NCI-H2081 (cell line): ENCODE measurements at places on chromosomes 6 and 20.

DNA sequence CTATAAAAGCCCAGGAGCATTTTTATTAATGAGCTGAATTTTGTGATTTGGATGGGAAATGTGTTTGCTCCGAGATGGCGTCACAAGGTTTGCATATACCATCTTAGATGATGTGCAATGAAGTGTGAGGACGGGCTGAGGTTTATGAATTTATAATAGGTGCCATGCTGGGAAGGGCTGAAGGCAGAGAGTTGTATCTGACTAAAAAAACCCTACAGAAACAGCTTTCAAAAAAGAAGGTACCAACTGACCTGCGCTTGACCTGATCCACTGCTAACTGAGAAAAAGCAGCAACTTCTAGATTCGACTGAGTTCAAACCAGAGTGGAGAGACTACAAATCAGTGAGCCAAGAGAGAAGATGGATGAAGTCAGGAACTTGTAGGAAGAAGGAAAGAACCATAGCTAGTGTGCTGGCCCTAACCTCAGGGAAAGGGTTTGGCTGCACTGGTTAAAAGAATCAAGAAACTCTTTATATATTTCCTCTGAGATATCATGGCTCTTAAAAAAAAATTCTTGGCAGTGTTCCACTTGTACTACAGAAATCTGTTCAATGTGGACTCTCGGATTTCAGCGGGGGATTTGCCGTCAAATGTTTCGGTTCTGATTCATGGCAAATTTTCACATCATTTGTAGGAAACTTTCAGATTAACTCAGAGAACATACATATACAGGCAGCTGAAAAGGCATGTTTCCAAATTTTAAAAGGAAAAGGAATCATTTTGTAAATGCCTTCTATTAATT is 56.5 kb upstream of the HDGFL1 start:
- no peak for DNase-seq

DNA sequence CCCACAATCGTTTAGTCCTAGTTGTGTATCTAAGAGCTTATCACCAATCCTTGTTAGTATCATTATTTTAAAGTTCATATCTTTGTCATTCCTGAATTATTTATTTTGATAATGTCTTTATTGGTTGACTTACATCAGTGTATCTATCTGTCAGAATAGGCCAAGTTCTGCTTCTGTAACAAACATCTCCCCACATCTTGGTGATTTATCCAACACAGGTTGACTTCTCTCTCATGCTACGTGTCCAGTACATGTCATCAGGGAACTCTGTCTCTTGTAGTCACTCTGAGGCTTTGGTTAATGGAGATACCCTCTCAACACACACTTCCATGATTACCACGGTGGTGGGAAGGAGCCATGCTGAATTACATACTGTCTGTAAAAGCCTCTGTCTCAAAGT is 38.4 kb downstream of the BANF2 start:
- DNase-seq, result no peak

DNA sequence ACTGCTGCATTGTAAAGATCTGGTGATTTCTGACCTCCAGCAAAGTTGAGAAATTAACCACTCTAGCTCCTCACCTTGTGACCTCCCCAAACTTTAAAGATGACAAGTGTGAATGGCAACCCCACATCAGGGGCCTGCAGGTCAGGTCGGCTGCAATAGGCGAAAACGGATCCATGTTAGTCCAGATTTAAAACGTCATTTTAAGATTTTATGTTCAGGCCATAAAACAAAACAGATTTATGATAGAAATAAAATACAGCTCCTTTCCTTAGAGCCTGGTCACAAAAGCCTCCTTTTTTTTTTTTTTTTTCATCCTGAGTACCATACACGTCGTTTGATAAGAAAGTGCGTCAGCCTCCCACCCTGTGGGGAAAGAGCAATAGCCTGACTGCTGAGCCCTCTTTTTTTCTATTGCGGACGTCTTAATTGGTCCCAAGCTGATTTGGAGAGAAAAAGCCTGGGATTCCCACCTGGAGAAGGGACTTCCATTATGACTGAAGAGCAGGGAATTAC is 519.2 kb upstream of the NOX3 start:
- no peak for DNase-seq

- DNase-seq, result no peak
These were observed 93.7 kb downstream of the MYO6 start for GRCh38 chr6:75842732-75843131.

GRCh38 chr6:169800668-169801395 is 49.4 kb downstream of the ERMARD start:
- DNase-seq, result peak; percentile 23

DNA sequence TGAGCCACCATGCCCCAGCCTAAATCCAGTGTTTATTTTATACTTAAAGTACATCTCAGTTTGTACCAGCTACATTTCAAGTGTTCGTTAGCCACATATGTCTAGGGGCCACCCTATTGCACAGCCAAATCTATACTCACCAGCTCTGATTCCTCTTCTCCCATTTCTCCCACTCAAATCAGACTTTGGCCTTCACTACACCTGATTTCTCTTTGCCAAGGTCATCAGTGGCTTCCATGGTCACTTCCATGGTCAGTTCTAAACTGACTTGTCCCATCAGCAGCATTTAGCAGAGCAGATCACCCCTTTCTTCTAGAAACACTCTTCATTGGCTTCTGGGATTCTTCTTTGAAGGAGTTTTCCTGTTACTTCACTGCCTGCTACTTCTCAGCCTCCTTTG is 14.1 kb downstream of the GHRH start:
- no peak for DNase-seq

DNA sequence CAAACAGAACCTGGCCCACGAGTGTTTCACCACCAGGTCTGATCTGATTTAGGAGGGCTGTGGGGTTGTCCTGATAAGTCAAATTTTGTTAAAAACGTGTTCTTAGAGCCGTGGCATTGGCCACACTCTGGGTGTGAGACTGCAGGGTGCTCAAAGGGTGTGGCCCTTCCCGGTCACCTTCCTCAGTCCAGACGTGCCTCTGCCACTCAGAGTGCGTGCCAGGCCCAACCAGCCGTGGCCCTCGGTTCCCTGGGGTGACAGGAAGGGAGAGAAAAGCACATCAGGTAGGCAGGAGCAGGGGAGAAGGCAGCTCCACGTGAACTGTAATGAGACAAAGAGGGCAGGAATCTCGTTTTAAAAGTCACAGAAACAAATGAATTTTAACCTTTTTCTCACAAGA is 115.4 kb downstream of the FAM120B start:
- no peak for DNase-seq

DNA sequence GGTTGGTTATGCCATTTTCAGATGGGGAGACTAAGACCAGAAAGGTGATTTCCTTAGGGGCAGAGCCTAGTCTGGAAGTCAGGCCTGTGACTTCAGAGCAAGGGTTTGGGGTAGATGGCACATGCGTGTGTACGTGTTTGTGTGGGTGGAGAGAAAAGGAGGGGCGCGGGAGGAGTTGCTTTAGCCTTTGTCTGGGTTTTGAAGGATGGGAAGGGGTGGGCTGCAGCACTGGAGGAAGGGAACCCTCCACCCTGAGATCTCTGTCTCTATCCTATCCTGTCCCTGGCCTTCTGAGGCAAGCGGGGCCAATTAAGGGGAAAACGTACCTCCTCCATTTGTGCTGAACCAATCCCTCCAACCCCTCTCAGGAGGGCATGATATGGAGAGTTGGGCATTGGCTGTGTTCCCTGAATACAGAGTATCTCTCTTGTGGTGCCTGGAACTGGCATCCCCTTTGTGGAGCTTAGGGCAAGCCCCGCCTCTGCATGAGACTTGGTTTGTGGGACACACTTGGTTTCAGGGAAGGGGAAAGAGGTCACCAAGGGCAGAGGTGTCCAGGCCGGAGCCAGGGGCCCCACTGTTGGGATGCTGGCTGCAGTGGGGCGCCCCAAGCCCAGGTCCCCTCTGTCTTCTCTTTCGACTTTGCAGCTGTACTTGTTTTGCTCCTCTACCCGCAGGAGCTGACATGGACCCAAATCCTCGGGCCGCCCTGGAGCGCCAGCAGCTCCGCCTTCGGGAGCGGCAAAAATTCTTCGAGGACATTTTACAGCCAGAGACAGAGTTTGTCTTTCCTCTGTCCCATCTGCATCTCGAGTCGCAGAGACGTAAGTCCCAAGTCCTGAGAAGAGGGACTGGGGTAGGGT is at the start of gene DBNDD2:
DBNDD2 (plus strand) TSS at position 507 of the 863 bp plus-strand sequence; CDS start at position 686, 179 bp downstream.
- DNase-seq, result no peak

DNA sequence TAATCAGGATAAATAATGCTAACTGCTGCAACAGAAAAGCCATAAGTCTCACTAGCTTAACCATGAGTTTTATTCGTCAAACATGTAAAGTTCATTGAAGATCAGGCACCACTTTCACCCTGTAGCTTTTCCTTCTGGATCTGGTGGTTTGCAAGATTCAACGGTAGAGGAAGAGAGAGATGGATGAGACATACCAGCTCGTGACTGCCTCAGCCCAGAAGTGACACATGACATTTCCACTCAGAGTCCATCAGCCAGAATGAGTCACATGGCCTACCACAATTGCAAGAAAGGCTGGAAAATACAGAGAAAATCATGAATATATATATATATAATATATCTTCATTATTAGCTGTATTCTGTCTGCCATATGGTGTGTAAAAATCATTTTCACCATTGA is 29.0 kb downstream of the SPTLC3 start:
- no peak for DNase-seq

DNA sequence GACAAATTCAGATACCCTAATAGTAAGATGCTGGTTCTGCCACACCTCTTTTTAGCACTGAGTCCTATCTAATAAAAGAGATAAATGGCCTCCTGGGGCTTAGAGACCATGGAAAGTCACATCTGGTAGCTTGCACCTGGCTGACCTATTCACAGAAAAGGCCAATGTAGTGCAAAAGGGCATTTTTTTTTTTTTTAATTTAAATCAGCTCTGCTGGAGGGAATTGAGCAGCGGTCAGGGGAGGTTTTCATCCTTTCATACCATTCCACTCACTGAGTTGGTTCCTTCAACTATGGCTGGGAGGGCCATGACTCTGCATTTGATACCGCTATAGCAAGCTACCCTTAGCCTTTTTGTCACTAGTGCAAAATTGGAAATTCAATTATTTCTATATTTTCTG is 20.1 kb upstream of the HS3ST5 start:
- no peak for DNase-seq

- DNase-seq, result no peak
These were observed 96.0 kb downstream of the PSMB1 start for GRCh38 chr6:170456886-170457698.

- DNase-seq, result peak; percentile 92
These were observed 350.5 kb downstream of the ZFAND3 start for GRCh38 chr6:38169977-38170526.

DNA sequence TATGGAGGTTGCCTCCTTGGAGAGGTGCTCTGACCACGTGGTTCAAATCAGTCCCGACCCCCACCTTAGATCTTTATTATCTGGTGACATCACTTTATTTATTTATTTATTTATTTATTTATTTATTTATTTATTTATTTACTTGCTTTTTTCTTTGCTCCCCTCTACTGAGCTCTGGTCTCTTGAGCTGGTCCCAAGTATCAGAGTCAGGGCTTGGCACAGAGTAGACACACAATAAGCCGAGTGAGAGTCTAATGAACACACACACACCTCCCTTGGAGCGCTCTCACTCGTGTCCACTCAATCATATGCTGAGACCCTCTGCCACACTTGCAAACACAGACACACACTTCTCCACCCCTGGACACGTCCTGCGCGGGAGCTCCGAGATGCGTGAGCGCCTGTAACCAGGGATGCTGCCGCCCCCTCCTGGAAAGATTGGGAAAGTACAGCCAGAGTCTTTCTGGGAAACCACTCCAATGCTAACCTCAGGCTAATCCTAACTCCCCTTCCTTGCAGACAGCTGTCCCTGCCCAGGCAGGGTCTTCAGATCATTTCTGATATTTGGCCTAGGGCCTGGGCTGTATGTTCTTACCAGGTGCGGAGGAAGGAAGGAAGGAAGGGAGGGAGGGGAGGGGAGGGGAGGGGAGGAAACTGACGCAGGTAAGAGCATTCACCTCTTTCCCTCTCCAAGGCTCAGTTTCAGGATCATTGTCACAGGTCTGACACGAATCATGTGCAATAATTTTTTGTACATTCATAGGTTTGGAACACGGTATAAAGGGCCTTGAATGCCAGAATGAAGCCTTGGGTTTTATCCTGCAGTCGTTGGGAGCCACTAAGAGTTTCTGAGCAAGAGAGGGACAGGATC is 70.9 kb downstream of the STK35 start:
- DNase-seq, result peak; percentile 35

DNA sequence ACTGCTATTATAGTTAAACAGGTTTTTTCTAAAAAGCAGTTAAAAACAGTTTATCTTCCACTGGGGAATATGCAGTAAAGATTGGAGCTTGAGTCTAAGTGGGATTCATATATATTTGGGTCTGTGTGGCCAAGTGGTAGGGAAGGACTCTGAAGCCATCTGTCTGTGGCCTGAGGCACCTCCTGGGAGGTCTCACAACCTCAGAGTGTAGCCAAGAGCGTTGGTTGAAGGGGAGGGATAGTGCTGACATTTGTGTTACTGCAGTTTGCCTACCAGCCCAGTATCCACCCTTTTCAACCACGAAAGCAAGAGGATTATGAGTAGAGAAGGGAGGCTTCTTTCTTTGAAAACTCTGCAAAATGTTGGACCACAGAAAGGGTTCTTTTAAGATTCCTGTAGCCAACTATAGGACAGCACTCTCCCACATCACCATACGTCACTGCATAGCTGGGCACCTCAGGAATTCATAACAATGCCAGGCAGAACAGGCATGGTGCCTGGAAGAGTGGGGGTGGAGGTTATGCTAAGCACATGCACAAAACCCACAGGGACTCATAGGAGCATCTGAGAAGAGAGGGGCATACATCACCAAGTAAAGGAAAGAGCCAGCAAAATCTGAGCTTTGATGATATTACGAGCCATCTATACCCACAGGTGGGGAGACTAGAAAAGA is 90.5 kb upstream of the HEY2 start:
- DNase-seq, result no peak

GRCh38 chr6:146106532-146106931 is 77.7 kb downstream of the GRM1 start:
- no peak for DNase-seq

DNA sequence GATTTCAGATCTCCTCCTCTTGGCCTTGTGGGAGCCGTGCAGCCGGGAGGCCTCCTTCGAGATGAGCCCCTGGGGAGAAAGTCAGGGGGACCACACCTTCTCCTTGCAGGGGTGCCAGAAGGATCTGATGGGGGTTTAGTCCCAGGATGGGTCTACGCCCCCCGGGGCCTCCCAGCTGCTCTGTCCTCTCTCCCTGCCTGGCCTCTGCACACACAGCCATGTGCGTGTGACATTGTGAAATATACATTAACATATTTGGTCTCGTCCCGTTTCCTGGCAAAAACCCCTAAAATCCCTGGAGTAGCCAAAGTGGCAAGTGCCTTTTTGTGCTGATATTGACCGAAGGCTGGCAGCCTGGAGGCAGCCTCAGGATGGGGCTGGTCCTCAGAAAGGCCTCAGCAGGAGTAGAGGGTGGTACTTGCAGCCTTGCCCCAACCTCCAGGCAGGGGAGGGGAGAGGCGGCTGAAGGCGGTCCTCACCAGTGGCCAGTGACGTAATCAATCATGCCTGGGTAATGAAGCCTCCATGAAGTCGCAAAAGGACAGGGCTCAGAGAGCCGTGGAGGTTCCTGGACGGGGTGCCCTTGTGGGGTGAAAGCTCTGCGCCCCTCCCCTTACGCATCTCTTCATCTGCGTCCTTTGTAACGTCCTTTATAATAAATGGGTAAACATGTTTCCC is 5.1 kb upstream of the HELZ2 start:
- no peak for DNase-seq
